NCI-H187 (cell line): ENCODE measurements at places on chromosomes 2 and 18.

GRCh38 chr18:24609254-24609653, 148.8 kb downstream of the HRH4 start:
- DNase-seq: no peak

DNA sequence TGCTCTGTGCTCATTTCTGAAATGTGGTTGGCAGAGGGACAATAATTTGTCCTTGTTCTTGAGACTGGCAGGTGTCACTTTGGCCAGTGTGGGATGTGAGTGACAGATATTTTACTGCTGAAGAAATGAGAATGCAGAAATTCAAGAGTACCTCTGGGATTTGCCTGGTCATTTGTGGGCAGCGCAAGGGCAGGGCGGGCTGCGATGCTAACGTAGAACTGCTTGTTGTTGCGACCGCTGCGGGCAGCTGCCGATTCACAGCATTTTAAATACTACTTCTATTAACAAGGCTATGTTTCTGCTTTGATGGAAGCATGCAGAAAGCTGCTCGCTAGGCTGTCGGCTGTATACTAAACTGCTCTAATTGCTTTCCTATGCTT, 268.6 kb downstream of the FIGN start:
- DNase-seq: no peak

GRCh38 chr2:156023229-156023869, 309.2 kb downstream of the NR4A2 start:
- no peak for DNase-seq

DNA sequence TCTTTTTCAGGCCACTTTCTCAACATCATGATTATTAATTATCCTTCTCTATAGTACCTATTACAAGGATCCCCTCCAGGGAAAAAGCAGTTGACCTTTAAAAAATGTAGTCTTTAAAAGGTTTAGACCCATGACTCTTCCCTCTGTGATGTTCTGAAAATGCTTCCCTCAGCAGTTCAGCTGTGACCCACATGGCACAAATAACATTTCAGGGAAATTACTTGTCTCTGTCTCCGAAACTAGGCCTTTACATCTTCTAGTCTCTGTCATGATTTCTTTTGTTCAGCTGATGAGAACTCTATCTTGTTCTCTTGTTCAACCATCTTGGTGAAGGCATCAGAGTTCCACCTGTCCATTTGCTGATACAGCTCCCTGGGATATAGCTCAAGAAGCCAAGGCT, 28.3 kb downstream of the LGALSL start:
- DNase-seq: no peak

DNA sequence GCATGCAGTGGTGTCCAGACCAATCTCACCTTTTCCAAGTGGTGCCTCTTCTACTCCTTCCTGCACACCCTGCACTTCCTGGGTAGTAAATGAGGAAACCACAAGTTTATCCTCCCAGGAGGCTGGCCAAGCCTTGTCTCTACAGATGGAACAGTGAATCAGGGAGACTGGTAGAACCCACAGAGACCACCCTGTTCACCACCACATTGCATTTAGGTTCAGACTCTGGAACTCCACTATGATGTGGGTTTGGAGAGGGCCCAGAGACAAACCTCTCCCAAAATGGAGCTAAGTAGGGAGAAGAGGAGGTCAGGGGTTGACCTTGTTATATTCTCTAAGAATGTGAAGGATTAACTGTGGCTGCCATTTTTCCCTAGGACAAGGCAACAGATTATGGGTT, 102.8 kb upstream of the FZD7 start:
- DNase-seq: no peak

DNA sequence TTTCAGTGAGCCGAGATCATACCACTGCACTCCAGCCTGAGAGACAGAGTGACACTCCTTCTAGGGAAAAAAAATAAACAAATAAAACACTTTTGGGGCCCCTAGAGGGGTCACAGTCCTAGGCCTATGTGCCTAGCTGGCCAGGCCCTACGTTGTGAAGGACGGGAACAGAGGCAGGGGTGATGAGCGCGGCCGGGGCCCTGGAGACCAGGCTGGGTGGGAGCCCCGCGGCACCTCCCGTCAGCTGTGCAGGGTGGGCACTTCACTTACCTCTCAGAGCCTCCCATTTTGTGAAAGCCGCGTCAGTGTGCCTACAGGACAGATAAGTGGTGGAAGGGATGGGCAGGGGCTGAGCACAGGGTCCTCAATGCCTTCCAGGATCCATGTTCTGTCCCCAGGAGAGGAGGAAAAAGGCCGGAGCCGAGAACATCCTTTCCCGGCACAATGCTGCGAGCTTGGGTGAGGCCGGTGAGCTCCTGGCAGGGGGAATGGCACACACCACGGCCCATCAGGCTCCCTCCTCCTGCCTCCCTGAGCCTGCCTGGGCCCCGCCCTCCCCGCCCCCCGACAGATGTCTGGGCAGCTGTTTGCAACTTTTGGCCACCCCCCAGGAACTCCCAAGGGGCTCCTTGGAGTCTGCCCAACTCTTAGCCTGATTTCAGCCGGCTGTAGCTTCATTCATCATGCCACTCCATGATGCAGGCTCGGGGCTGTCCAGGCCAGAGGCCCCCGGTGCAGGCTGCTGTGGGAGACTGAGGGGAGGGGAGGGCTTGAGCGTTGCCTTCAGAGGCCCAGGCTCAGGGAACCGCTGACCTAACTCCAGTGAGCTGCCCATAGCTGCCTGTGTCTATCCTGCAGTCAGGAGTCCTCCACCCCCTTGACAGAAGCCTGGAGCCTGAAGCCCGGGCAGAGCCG, 196.5 kb downstream of the TFCP2L1 start:
- DNase-seq: no peak

DNA sequence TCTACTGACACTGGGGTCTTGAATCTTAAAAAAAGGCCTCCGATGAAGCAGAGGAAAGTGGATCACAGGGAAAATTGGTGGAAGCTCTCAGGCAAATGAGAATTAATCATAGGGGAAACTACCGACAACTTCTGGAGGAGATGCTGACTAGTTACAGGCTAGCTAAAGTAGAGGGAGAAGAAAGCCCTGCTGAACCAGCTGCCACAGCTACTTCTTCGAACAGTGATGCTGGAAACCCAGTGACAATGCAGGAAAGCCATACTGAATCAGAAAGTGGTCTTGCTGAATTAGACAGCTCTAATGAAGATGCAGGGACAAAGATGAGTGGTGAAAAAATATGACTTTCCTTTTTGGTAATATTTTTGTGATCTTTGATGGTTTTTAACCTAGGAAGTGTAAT, 44.9 kb upstream of the SLC3A1 start:
- no peak for DNase-seq

- no peak for DNase-seq
Observed at GRCh38 chr2:165718610-165719210, 75.3 kb downstream of the GALNT3 start.

- DNase-seq: no peak
Observed at GRCh38 chr18:8828300-8828699, 122.9 kb downstream of the MTCL1 start.
